ENCODE measurements at places on chromosomes 5 and 9.
A peak's percentile ranks its signal among the peaks of the same experiment; 100 is the strongest.

DNA sequence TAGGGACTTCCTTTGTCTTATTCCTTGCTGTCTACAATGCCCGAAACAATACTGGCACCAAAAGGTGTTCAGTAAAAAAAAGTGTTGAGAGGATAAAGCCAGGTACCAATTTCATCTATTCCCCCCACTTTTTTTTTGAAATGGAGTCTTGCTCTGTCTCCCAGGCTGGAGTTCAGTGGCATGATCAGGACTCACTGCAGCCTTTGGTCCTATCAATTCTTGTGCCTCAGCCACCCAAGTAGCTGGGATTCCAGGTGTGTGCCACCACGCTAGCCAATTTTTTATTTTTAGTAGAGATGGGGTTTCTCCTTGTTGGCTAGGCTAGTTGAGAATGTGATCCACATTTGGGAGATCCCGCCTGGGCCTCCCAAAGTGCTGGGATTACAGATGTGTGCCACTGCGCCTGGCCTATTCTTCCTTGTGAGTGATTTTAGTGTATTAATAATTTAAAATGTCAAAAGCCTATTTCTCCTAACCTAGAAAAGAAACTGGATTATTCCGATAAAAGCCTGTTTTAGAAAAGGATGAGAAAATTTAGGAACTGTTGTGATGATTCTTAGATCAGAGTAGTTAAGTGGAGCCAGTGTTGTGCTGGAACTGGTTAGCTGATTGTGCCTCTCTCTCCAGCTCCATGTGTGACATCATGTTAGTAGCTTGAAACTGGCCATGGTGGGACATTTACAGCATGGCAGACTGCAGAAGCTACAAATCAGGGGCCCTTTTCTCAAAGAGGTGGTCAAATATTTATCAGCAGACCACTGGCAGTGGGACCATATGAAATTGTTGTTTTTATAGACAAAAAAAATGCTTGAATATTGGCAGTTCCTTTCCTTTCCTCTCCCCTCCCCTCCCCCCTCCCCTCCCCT, 14.3 kb downstream of the CDC42SE2 start:
- no peak for DNase-seq

GRCh38 chr5:139669662-139670368, 21.7 kb downstream of the CXXC5 start:
- no peak for DNase-seq

- DNase-seq, result no peak
Observed at GRCh38 chr9:8750639-8751051, 951.1 kb upstream of the DMAC1 start.

- DNase-seq, result peak; percentile 88
Observed at GRCh38 chr5:74640450-74640953, at the start of gene ENC1. Gene ENC1, minus strand, starts transcription at chr5:74640728. Its CDS starts 4,243 bp downstream, at chr5:74636485.

DNA sequence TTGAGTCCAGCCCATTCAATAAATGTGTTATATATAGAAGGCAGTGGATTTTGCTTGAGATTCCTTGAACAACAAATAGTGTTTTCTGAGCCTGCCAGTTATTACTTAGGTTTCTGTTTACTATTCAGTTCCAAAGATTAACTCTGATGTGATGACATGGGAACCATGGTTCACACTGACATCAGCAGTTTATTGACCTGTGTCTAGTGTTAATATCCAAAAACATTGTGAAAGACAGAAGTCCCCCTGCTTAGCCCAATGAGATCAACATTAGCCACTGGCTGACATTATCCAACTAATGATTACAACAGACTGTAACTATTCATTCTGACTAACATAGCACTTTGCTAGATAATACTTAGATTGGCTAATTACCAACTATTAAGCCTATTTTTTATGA, 14.9 kb downstream of the APBA1 start:
- no peak for DNase-seq

DNA sequence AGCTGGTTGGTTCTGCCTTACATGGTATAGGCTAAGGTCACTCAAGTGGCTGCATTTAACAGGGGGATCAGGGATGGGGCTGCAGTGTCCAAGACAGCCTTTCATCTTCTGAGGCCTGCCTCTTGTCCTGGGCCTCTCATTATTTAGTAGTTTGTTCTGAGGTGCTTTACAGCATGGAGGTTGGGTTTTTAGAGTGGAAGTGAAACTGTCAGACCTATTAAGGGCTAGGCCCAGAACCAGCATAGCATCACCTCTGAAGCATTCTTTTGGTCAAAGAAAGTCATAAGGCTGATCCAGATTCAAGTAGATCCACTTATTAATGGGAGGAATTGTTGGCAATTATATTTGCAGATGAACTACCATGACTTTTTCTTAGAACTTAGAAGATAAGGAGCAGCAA, 146.0 kb upstream of the NMUR2 start:
- DNase-seq, result no peak

GRCh38 chr5:163504079-163504931, 1.1 kb upstream of the MAT2B start:
- peak; percentile 30 for DNase-seq

- DNase-seq, result no peak
Observed at GRCh38 chr5:95956021-95956899, 5.4 kb downstream of the ELL2 start.

GRCh38 chr5:157571357-157571827, 4.2 kb downstream of the ADAM19 start:
- no peak for DNase-seq

DNA sequence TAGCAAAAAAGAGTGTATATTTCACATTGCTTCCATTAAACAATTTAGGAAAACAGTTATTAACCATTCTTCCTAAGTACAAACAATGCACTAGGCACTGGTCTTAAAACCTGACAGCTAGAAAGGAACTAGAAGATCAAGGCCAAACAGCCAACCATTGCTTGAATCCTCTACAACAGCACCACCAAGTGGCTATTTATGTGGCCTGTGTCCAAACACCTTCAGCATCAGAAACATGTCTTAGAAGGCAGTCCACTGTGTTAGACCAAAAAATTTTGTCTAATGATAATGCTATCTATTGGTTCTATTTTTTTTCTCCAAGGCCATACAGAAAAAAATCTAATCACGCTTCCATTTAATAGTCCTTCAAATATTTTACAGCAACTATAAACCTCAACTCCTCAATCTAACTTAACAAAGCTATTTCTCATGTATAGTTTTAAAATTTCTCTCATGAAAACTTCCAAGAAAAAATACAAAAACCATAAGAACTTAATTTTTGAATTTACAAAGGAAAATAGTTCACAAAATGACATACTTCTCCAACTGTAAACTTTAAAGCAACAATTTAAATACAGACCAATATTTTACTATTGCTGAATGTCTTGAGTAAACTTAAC, 36.1 kb downstream of the CAAP1 start:
- peak; percentile 23 for DNase-seq

GRCh38 chr5:916441-917293, 24.0 kb downstream of the TRIP13 start:
- DNase-seq, result no peak

DNA sequence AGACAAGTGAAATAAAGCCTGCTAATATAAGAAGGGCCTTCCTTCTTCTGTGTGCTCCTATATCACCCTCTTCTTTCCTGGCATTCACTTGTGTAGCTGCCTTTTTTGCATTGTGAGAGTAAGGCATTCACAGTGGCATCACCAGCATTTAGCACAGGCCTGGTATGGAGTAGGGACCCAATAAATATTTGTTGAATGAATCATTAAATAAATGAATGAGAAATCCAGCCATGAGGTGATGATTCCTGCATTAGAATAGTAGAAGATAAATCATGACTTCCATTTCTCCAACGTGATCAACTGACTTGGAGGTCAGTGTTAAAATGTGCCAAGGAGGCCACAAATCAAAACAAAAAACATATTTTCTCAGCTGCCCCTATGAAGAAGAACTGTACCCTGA, 3.9 kb downstream of the PLPPR1 start:
- no peak for DNase-seq

DNA sequence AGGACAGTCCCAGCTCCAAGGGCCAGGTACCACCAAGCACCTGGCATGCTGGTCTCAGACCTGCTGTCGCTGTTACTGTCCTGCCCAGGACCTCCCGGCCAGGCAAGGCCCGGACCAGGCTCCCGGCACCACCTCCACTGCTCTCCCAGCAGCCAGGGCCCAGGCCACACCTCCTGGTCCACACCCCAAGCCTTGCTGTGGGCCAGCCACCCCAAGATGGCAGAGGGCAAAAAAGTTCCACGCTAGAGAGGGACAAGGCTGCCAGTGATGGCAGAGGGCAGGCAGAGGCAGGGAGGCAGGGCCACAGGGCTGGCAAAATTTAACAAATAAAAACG, 1.1 kb downstream of the DNLZ start:
- no peak for DNase-seq

- no peak for DNase-seq
Observed at GRCh38 chr9:108687006-108687987, 168.5 kb downstream of the ACTL7B start.

- no peak for DNase-seq
Observed at GRCh38 chr5:126881821-126882600, 105.1 kb downstream of the LMNB1 start.

DNA sequence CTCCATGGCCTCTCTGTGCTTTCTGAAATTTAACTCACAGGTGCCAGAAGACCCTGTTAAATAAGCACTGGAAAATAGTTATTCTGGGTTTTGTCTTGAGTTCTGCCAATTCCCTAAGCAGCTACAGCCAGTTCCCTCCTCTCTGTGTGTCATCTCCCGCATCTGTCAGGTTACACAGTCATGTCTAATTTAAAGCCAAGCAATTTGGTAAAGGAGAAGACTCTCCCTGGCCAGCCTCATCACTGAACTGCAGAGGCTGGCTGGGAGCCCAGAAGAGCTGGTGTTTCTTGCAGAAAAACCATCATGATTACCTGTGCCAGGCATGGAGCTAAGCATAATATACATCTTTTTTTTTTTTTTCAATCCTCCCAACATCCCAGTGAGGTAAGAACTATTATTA, 141.3 kb upstream of the ZNF366 start:
- no peak for DNase-seq

- no peak for DNase-seq
Observed at GRCh38 chr5:57383093-57383861, 99.3 kb downstream of the ACTBL2 start.

DNA sequence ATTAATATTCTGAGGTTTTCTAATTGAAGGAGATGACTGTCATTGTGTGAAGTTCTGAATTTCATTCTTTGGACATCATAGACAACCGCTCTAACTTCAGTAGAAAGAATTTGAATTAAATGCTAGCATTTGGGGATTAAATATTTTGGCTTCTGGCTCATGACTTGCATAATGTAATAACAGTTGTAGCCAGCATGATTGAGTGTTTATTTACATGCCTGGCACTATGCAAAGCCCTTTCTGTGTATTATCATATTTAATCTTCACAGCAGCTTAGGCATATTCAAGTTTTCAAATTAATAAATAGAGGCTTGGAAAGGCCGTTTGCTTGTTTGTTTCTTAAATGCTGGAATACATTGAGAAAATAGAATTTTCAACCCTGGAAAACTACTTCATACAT, 19.6 kb upstream of the HTR1A start:
- no peak for DNase-seq

- DNase-seq, result no peak
Observed at GRCh38 chr9:16001856-16002255, 449.0 kb downstream of the CCDC171 start.

- no peak for DNase-seq
Observed at GRCh38 chr9:6930827-6931226, 173.1 kb downstream of the KDM4C start.

DNA sequence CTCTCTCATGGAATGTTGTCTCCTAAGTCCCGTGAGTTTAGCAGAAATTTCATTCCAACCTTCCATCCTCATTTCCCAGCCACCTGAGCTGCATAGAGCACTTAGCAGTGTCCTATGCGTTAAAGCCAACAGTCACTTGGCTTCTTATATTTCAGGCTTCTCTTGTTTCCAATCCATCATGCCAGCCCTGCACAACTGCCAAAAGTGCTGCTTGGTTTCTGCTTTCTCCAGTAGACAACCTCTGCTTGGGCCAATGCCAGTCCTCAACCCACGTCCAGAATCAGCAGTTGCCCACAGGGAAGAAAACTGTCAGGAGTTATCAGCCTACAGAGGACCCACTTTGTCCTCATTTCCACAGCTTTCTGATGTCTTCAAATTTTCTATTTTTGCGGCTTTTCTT, 42.5 kb downstream of the KCNIP1 start:
- no peak for DNase-seq

DNA sequence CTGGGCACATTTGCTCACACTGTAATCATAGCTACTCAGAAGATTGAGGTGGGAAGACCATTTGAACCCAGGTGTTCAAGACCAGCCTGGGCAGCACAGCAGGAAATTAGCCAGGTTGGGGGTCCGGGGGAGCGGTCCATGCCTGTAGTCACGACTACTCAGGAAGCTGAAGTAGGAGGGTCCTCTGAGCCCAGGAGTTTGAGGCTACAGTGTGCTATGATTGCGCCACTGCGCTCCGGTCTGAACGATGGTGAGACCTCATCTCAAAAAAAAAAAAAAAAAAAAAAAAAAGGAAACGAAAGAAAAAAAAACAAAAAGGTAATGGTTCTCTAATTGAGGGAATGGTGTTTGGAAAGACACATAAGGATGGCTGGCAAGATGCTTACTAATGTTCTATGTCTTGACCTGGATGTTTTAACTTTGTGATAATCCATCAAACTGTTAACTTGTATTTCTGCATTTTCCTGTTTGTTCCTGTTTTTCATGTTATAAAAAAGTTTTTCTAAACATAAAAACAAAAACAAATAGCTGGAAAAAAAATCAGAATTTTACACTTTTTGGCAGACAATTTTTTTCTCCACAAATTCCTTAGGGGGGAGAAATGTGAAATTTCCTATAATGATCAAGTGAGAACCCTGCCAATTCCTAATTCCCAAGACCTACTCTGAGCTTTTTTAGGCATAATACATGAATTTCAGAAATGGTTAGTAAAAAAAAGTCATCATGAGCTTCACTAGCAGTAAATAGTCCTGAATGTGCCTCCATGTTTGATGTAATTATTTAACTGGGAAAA, 96.9 kb downstream of the DENND1A start:
- DNase-seq, result no peak

DNA sequence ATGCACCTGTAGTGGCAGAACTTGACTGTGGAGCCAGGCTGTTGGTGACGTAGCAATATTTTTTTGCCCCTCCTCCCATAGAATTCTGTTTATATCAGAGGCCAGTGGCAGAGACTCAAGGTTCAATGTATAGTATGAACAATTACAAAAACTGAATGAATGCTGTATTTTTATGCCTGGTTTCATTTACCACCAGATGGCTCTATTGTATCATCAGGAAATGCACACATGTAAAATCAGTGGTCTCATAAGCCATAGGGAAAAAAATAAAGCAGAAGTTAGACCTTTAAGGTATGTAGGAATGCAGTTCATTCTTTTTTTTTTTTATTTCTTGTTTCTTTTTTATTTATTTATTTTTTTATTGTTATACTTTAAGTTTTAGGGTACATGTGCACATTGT, 43.6 kb downstream of the CCDC192 start:
- no peak for DNase-seq

Measured in neural crest cell (in vitro differentiated cells).